ENCODE measurements at places on chromosomes 1 and 21. TPM values are rescaled to one million over a fixed set of nuclear protein-coding genes. Genes with fewer than 3 reads are reported as not detected.
A peak's percentile ranks its signal among the peaks of the same experiment; 100 is the strongest.

GRCh38 chr1:12078938-12079861, 16.1 kb downstream of the TNFRSF8 start:
- peak; percentile 83 for DNase-seq

Gene OR14I1
- total RNA-seq = not detected

DNA sequence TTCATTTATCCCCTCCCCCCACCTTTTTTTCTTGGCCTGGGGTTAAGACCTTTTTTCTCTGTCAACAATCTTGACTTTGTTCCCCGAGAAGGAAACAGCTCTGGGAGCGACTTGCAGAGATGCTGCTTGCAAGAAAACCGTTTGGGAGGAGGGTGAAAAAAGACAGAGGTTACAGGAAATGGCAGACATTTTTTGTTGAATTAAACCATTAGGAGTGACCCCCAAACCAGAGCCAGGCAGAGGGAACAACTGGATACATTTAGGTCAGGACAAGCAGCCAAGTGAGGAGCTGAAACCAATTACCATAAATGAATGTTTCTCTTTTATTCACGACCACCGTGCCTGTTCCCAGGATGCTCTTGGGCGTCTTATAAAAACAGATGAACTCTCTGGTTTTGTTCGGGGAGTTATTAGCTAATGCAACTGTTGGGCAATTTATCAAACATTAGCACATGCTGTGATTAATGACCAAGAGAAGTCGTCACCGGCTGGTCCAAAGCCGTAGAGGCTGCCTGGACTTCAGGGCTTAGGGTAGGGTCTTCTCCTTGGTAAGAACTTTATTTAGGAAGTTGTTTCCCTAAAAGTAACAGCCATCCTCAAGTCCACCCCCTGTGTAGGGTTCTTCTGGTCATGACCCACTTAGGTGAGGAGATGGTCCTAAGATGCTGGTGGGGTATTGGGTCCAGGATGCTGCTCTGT, 141.0 kb downstream of the FOXD2 start:
- DNase-seq = peak; percentile 21

DNA sequence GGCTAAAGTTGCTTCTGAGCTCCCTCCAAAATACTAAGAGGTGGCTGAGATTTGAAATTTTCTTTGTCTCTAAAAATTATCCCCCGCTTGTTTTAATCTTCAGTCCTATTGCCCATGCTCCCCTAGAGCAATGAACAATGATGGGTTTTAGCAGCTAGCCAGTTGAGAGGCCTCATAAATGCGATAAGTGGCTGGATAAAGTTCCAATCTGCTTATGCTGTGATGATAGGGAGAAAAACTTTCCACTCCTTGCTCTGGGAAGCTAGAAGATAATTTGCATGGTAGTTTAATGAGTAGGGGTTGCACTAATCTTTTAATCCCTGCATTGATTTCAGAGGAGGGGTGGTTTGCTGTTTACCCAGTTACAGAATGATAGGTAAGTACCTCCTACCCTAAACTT, 9.6 kb upstream of the PRPF3 start:
- no peak for DNase-seq

DNA sequence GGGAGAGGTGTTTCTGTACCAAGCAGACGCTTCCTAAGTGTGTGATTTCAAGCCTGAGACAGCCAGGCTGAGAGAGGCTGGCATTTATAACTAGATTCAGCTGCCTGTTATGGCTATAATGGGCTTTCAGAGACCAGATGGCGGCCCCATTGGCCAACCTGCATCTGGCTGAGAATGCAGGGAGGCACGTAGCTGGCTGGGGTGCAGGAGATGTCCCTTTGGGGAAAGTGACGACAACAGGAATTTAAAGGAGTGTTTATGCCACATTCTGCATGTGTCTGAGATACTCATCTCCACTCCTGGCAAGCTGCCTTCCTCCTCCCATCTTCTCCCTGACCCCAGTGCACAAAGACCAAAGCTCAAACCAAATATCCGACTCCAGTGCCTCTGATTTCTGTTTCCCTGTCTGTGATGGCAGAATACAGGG, 21.3 kb upstream of the CCDC190 start:
- no peak for DNase-seq

DNA sequence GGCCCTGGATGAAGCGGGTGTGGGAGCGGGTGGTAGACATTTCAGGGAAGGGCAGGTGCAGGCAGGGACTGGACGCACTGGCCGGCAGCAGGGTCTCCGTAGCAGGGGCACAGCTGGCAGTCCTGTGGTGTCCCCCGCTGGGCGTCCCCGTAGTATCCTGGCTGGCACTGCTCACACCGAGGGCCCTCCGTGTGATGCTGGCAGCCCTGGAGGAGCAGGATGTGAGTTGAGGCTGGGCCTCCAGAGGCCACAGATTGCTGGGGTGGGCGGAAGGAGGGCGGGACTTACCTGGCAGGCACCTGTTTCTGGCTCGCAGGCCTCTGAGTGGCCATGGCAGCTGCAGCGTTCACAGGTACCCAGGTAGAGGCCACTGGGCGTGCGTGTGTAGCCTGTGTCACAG, 62.3 kb downstream of the LDLRAD2 start:
- no peak for DNase-seq

DNA sequence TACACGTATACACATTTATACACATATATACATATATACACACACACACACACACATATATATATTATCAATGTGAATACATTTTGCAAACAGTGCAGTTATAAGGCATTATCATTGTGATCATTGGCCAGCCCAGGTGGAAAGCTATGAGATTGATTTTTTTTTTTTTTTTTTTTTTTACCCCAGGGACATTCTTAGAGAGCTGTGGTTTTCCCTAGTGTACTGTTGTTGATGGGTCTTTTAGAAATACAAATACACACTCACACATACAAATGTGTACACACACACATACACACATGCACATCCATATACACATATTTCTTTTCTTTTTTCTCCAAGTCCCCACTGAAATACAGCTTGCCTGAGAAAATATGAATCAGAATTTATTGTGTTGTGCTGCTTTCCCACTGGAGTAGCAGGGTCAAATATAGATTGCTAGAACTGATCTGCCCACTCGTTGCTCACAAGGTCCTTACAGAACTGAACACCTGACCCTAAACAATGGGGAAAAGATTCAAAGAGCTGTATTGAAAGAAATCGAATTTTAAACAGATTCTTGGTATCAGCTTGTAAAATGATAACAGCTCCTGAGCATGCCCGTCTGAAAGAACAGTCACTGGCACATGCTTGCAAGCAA, 325.6 kb downstream of the OMA1 start:
- no peak for DNase-seq

- no peak for DNase-seq
Observed at GRCh38 chr1:230064283-230064682, 2.8 kb upstream of the GALNT2 start.

Gene KCNK1
- 1.8 TPM for total RNA-seq

- DNase-seq = no peak
Observed at GRCh38 chr1:174875306-174875705, 124.4 kb upstream of the CACYBP start.

All from cardiac muscle cell (in vitro differentiated cells and primary cell).